ENCODE measurements at places on chromosomes 2 and 18.
A peak's percentile ranks its signal among the peaks of the same experiment; 100 is the strongest.

DNA sequence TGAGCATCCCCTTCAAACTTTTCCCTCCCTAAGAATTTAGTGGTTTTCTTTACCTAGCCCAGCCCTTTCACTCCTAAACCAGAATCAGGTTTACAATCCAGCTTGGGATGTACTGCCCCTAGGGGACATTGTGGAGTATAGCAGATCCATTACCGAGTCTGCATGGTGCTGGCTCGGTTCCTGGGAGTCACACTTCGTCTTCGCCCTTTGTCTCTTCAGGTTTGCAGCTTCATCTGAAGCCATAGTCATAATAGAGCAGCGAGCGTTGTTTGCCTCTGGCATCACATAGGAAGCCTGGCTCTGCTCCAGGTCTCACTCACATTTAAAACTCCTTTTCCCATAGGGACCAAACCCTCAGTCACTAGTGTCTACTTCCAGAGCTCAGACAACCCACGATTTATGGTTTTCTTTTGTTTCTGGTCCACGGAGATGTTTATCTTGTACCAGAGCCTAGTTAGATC, 16.8 kb upstream of the LYPD6 start:
- peak; percentile 69 for DNase-seq

GRCh38 chr2:68774569-68775271, 40.1 kb downstream of the ARHGAP25 start:
- DNase-seq, result no peak

DNA sequence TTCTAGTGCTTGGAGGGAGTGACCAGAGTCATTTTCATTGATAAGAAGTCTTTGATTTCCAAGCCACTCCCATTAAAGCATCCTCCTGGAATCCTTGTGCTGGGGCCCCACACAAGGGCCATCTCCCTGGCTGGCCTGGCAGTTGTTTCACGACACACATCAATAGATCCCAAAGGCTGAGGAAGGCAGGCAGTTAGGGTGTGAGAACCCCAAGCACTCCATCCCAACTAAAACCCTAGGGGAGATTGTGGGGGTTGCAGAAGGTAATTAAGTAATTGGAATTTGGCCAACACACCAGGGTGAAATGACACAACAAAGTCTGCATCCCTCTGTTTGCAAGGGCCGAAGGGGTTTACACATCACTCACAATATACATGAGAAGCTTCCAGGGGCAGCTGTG, 578.1 kb upstream of the SYT4 start:
- DNase-seq, result no peak

- DNase-seq, result no peak
These were observed 43.4 kb upstream of the HAAO start for GRCh38 chr2:42835577-42836371.

DNA sequence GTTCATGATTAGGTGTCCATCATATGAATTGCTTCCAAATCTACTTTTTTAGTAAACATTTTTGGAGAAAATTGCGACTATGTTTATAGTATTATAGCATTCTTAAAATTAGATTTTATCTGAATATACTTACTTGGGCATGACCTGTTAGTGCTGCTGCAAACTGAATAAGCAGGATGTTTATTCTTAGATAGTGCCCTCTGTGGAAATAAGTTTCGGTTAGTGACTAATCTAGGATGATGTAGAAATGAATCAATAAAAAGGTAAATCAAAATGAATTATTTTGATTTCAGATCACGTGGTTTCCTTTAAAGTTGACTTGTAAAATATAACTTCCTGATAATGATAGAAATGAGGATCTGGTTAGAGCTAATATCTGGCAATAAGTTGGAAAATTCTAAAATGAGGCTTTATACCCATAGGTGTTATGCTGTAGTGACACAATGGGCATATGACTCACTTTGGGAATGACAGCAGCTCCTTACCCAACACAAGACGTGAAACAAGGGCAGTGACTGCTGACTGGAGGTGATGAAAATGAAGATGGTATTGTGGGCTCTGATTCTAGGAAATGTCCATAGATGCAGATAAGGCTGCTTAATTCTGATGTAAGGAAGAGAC, 165.8 kb upstream of the TCF4 start:
- no peak for DNase-seq

- no peak for DNase-seq
These were observed 746 bp upstream of the POLR1B start for GRCh38 chr2:112541315-112542122.

- peak; percentile 74 for DNase-seq
These were observed 4.9 kb downstream of the TMEM177 start for GRCh38 chr2:119683713-119684443.

DNA sequence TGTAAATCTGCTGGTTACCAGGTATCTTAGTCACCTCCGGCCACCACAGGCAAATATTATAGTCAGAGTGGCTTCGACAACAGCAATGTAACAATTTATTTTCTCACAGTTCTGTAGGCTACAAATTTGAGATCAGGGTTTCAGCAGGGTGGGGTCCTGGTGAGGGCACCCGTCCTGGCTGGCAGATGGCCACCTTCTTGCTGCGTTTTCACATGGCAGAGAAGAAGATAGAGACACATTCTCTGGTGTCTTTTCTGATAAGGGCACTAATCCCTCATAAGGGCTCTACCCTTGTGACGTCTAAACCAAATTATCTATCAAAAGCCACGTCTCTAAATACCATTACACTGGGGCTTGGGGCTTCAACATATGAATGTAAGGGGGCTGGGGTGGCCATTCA, 843.2 kb upstream of the FANCL start:
- DNase-seq, result no peak

DNA sequence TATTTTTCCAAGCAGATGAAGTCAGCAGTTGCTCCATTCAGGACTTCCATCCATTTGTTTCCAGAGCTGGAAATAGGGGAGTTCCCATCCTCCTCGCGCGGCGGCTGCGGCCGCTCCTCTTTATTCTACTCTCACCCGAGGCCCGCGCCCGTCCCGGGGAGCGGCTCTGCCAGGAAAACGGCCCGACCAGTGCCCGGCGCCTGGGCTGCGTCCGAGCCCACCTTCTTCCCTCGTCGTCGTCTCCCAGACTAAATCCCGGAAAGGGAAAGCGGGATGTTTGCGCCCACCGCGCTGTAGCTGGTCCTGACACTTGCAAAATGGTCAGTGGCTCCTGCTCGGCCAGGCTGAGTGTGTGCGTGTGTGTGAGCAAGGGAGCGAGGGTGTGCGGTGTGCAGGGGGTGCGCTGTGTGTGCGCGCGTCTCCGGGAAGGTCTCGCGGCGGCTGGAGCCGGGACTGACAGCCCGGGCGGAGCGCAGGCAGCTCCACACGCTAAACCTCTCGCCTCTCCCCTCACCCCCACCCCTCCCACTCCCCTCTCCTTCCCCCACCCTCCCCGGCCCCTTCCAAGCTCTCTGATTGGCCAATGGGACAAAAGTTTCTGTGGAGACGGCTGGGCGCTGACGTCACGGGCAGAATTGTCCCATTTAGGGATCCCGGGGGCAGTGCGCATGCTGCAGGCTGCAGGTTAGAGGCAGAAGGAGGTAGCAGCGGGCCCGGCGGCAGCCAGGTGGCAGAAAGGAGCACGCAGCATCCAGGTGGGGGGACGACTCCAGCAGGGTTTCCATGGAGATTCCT, at the start of gene NOL4:
Gene NOL4, minus strand, starts transcription at position 491 of the 795 bp plus-strand sequence. CDS start 1,660 bp downstream, outside the sequence.
- DNase-seq, result peak; percentile 97

GRCh38 chr2:126981476-126981875, 82.8 kb downstream of the TEX51 start:
- DNase-seq, result no peak

- peak; percentile 58 for DNase-seq
These were observed 650.1 kb downstream of the SLC4A3 start for GRCh38 chr2:220277445-220277975.

DNA sequence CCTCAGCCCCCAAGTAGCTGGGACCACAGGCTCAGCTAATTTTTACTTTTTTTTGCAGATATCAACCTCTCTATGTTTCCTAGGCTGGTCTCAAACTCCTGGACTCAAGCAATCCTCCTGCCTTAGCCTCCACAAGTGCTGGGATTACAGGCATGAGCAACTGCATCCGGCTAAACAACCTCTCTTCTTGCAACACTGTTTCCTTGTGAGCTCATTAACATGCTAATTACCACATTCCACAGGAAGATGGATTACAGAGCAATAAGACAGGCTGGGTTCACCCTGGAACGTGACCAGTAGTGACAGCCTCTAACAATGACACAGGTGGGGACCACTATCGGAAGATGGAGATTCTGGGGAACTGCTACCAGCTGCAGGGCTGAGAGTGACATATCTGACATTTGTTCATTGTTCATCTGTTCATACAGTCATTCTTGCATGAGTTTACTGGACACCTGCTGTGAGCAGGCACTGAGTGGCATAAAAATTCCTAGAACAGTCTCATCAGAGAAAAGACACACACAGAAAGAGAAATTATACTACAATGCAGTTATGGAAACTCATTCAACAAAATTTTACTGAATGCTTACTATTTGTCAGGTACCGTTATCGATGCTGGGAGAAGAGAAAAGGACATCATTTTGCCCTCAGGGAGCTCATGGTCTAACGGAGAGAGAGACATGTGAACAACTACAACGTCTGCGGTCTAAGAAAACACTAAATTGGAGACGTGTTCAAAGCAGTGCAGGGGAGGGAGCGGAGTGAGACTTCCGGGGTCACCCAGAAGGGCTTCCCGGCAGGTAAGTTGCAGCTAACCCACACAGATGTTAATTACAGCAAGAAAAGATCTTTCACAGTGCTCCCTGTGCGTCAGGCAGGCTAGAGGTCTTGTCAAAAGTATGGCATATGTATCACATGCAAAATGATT, 37.6 kb downstream of the PROC start:
- peak; percentile 86 for DNase-seq

DNA sequence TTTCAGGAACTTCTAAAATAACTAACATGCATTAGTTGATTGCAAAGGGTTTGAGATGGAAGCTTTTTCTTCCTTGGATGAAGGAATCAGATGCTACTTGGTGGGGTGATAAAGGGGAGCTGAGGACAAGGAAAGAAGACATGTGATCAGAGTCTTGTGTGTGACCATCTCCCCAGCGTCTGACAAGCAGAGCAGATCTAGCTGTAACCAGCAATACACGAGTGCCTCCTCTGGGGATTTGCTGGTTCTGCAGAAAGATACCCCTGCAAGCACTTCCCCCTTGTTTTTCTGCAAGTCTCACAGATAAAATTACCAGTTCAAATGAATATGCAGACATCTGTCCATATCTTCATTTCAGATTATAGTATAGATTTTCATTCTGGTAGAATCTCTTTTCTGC, 2.7 kb downstream of the CDH7 start:
- DNase-seq, result peak; percentile 91

DNA sequence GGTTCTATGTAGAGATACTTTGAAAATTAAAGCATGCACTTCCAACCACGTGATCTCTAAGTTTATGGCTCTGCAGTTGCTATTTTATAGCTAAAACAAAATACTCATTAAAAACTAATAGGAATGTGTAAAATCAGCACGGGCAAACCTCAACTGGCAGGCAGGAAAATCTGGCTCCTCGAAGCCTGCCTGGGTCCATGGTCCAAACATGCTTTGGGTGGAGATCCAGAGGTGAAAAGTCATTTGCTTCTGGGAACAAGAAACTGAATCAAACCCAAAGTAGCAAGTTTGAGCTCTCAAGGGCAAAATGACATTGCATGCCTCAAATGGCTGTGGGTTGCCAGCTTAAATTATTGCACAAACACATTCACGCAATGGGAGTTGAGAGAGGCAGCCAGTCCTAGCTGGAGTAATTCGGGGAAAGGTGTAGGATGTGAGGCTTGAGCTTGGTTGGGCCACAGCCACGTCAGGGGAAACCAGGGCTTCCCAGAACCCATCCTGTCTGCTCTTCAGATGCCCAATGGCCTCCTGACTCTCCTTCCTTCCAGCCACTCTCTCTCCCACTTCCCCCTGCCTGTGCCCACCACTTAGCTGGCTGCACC, 75.2 kb upstream of the LCLAT1 start:
- DNase-seq, result no peak

- DNase-seq, result peak; percentile 96
These were observed at the start of the genes ATRAID and SLC5A6 for GRCh38 chr2:27211943-27212625. ATRAID (plus strand) TSS chr2:27212041; CDS start chr2:27212369, 328 bp downstream. SLC5A6 (minus strand) TSS chr2:27212268; CDS start chr2:27207650, 4,618 bp downstream.

DNA sequence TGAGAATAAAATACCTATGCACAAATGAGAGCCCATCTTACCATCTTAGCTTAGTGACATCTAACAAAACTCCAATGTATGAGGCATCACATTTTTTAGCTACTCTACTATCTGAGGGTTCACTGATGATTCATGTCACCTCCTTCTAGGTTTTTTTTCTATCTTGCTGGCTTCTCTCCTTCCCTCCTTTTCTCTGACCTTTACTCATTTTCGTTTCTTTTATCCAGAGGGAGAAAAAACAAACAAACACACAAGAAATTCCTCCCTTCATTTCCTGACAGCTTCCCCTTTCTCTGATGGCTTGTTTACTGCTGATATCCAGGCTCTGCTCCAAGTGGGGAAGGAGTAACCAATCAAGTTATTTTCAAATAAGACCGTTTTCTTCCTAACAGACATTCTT, 115.1 kb downstream of the UBE2E3 start:
- no peak for DNase-seq

- DNase-seq, result no peak
These were observed at the start of gene FABP1 for GRCh38 chr2:88127888-88128653. FABP1 (minus strand) TSS chr2:88128062; CDS start chr2:88128017, 45 bp downstream.

GRCh38 chr2:55869637-55870325, 53.8 kb downstream of the EFEMP1 start:
- DNase-seq, result no peak

- no peak for DNase-seq
These were observed 260.5 kb downstream of the CYP26B1 start for GRCh38 chr2:71887196-71887595.

- DNase-seq, result no peak
These were observed 138.9 kb downstream of the RBMS1 start for GRCh38 chr2:160354677-160355076.

DNA sequence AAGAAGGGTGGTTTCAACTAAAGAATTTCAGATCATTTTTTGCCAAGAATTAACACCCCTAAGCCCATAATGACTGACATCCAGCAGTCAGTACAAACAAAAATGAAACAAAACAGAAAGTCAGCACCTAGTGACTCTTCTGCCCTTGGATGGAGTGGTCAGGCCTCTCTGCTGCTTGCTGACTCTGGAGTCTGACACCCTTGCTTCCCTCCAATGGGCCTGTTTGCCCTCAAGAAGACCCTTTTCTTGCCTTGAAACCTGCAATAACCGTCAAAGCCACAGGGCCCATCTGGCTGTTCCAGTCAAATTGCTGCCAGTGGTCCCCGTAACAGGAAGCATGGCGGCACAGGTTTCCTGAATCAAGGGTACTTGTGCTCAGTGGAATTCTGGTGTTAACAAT, 27.2 kb upstream of the CYTIP start:
- DNase-seq, result no peak

DNA sequence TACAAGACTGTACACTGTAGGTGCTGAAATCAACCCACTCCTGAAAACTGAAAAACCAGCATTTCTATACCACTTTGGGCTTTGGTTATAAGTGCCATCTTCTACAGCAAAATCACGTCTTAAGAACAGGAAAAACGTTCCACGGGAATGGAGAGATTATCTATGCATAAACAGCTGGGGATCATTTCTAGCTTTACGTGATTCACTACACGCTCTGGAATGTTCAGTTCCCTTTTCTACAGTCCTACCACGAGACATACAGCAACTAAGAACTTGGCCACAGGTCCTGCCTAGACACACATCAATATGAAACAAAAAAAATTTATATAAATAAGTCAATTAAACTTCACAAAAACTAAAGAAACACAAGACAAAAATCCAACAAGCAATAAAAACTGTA, 3.6 kb downstream of the CXCR4 start:
- no peak for DNase-seq

GRCh38 chr18:67151366-67151765, 365.2 kb downstream of the DSEL start:
- no peak for DNase-seq

- DNase-seq, result no peak
These were observed 3.2 kb upstream of the FAM98A start for GRCh38 chr2:33602201-33602830.
